ENCODE measurements at places on chromosomes 6 and 20.

- no peak for DNase-seq
Observed at GRCh38 chr6:110020888-110021287, 42.8 kb downstream of the GPR6 start.

DNA sequence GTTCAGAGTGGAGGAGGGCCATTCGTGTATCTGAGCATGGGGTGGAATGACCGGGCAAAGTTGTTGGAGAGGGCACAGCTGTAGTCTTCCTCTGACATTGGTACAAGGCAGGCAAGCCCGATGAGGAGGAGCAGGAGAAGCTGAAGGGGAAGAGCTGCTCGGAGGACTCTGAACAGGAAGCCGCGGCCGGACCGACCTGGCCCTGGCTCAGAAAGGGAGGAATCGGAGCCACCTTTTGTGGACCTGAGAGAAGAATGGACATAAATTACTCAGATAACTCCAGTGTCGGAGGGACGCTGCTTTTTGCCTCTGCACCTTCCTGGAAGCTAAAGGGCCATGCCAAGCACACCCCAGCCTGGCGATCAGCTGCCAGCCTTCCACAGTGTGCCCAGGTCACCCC, 315.0 kb downstream of the ESR1 start:
- no peak for DNase-seq

- DNase-seq = no peak
Observed at GRCh38 chr20:52305024-52305645, 113.6 kb upstream of the ZFP64 start.

DNA sequence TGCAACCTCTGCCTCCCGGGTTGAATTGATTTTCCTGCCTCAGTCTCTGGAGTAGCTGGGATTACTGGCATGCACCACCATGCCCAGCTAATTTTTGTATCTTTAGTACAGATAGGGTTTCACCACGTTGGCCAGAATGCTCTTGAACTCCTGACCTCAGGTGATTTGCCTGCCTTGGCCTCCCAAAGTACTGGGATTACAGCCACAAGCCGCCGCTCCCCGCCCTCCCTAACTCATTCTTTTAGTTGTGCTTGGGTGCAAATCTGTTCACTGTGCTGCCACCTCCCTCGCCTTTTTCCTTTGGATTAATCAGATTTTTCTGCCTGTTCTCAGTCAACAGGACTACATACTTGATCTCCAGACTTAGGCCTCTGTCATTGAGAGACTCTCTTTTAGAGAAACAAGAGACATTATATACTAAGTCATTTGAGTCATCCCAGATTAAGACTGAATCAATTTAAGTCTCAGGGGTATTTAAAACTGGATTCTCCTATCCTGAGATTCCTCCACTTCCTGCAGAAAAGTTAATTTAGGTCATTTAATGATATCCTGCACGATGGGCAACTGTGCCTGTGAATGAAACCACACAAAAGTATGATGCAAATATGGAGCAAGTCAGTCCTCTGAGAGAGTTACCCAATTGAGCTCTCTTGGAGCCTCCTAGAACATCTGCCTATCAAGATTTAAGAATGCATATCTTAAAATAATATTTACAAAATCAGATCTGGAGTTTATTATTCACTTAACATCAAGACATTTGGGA, 136.1 kb upstream of the THEMIS start:
- no peak for DNase-seq

DNA sequence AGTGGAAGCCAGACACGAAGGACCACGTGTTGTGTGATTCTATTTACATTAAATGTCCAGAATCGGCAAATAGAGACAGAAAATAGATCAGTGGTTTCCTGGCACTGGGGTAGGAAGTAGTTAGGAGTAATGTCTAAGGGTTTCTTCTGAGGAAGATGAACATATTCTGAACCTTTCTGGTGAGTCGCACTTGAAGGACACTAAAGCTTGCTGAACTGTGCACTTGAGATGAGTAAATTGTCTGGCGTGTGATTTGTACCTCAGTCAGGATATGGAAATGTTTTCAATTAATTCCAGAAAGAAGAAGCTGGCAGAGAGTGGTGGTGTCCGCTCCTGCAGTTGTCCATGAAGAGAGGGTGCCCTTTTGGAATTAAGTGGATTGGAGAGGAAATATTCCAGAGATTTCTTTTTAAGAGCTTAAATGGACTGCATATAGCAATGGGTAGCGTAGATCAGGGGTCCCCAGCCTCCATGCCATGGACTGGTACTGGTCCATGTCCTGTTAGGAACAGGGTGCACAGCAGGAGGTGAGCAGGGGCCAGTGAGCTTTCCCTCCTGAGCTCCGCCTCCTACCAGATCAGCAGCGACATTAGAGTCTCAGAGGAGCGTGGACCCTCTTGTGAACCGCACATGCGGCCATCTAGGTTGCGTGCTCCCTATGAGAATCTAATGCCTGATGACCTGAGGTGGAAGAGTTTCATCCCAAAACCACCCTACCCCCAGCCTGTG, 12.4 kb upstream of the KIF25 start:
- DNase-seq = no peak

GRCh38 chr20:2745936-2746635, 53.5 kb downstream of the EBF4 start:
- DNase-seq = no peak

GRCh38 chr6:30820193-30820592, 64.1 kb upstream of the DDR1 start:
- DNase-seq = peak; percentile 72

GRCh38 chr6:88167352-88167937, 1.3 kb upstream of the CNR1 start:
- no peak for DNase-seq

- DNase-seq = peak; percentile 89
Observed at GRCh38 chr6:2970753-2971419, 481 bp downstream of the SERPINB6 start.

DNA sequence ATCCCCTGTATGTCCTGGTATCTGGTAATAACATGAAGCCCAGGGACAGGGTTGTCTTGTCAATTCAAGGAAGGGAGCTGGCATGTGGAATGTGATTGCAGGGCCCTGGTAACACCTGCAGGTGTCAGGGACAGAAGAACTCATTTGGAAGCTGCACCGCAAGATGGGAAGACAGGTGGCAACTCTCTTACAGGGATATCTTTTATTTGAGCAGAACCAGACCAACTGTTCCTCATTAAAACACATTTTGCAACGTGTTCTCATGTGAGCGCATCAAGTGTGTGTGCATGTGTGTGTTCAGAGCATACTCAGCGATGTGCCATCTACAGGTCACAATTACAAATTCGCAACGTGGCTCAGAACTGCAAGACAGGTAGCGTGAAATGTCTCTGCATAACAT, 370.9 kb upstream of the SOX4 start:
- no peak for DNase-seq

GRCh38 chr6:113854531-113855499, 2.3 kb upstream of the MARCKS start:
- DNase-seq = peak; percentile 75

DNA sequence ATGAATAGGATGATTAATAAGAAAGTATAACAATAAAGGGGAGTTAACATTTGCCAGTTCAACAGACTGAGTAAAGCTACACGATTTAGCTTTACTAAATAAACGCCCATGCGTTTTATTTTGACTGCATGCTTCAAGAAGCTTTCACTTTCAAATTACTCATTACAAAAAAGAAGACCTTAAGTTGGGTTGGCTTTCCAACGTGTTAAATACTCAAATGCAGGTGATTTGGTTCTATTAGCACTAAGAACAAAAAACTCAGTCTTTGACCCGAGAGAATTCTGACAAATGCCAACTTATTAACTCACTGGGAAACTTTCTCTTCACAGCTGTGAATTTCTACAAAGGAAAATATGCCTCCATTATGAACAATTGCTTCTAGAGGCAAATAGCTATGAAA, 24.8 kb downstream of the RNF146 start:
- DNase-seq = no peak

- DNase-seq = no peak
Observed at GRCh38 chr6:146896062-146896813, 297.5 kb downstream of the ADGB start.

- DNase-seq = no peak
Observed at GRCh38 chr6:54654381-54654780, 192.2 kb upstream of the FAM83B start.

DNA sequence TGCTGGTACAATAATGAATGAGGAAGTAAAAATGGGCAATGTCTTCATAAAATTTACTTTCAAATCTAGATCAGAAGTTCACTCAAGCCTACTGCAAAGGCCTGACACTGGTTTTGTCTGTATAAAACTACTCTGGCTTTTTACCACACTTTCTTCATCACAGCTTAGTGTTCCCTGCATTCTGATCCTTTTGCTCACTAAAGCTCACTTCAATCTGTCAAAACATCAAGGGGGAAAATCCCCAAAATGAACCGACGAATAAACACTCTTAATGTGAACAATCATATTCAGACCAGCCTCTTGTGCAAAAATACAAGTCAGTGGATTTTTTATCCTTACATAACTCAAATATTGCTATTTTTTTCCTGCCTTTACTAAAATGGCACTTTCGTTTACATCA, 98.5 kb downstream of the PRDM1 start:
- DNase-seq = no peak

- no peak for DNase-seq
Observed at GRCh38 chr20:46200582-46201570, 82.8 kb downstream of the CD40 start.

DNA sequence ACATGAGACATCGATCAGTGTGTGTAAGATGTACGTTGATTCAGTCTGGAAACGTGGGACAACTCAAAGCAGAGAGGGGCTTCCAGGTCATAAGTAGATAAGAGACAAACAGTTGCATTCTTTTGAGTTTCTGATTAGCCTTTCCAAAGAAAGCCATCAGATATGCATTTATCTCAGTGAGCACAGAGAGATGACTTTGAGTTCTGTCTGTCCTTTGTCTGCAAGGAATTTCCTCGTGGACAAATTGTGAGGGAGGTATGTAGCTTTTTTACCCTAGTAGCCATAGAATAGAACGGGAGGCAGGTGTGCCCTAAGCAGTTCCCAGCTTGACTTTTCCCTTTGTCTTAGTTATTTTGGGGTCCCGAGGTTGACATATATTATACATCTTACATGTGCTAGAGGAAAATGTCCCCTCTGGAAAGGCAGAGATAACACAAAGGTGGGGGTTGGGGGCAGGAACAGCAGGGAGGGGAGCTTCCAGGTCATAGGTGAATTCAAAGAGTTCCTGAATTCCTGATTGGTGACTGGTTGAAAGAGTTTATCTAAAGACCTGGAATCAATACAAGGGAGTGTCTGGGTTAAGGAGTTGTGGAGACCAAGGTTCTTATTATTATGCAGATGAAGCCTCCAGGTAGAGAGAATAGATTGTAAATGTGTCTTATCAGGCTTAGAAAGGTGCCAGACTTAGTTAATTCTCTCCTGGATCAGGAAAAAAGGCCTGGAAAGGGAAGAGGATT, 237.0 kb downstream of the NFATC2 start:
- no peak for DNase-seq

DNA sequence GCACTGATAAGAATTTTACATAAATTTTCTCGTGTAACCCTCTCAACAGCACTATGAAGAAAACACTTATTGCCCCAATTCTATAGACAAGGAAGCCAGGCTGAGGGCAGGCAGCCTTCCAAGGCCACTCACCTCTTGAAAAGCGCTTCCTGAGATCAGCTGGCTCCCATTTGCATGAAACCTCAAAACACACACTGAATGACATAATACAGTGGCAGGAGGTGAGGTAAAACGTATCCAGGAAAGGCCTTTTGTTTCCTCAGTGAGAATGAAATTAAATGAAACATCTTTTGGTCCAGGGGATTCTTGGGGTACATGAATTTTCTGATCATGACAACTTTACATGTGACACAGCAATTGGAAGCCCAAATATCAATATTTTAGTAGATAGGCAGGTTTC, 112.5 kb downstream of the WDR27 start:
- no peak for DNase-seq

DNA sequence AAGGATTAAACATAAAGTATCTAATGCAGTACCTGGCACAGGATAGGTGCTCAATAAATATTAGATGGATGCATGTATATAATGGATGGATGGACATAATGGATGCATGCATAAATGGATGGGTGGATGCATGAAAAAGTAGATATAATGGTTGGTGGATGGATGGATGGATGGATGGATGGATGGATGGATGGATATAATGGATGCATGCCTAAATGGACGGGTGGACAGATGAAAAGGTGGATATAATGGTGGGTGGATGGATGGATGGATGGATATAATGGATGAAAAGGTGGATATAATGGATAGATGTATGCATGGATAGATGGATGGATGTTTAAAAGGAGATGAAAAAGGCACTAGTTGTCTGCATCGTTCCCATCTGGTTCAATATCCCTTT, 26.0 kb downstream of the TFEB start:
- no peak for DNase-seq

DNA sequence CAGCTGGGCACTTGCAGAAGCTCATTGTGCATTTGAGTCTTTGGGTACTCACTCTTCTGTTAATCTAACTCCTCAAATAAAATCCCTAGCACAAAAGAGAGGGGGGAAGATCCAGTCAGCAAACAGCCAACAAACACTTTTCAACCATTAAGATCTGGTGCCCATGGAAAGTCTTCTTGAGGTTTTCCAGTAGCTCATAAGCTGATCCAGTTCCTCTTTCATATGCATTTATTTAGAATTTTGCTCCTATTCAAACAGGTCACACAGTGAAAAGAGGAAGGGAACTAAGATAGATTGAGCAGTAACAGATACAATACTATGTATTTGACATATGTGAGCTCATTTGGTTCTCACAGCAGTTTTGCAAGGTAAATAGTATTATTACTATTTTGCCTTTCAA, 38.6 kb downstream of the HLA-DPB1 start:
- DNase-seq = no peak

DNA sequence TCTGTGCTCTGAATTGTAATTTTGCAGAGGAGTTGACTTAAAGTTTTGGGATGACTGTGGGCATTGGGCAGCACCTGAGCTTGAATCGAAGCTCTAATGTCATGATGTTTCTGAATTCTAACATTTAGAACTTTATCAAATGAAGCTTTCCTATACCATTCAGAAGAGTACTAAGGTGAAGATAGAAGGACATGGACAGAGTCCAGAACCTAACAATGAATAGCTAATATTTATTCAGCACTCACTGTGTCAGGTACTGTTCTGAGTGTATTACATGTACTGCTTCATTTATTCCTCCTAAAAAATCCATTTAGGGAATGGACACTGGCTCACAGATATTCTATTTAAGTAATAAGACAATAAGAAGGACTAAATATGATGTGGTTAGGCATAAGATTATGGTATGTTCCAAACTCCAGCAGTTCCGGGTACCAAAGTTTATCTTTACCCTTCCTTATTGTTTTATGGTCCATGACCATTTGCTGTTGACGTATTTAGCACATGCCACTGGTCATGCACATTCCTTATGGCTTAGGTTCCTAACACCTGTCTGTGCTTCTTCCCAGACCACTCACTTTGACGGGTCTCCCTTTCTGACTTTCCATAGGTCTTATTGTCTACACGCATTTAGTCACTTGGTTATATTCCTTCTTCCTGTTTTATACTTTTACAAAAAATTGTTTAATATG, 20.3 kb downstream of the BCKDHB start:
- DNase-seq = no peak
